NK-92 treated with Interleukin-12 subunit alpha and Interleukin-12 subunit beta, amount 100 ng/mL, for 24 hours (cell line): ENCODE measurements at places on chromosomes 13 and 19.

DNA sequence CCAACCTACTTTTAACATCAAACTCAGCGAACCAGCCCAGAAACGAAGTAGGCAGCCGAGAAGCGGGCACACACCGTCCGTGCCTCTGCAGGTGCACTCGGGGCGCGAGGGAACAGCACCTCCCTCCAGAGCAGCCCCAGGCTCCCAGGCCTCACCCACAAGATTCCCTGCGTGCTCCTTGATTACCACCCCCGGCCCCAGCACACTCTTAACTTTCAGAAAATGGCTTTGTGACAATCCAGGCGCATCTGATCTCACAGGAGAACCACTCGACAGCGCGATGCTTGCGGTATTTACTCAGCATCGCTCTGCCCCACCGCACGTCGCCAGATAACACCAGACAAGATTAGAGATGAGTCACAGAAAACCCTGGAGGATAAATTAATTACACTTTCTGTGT, 134.9 kb upstream of the SPACA7 start:
- DNase-seq, result no peak

DNA sequence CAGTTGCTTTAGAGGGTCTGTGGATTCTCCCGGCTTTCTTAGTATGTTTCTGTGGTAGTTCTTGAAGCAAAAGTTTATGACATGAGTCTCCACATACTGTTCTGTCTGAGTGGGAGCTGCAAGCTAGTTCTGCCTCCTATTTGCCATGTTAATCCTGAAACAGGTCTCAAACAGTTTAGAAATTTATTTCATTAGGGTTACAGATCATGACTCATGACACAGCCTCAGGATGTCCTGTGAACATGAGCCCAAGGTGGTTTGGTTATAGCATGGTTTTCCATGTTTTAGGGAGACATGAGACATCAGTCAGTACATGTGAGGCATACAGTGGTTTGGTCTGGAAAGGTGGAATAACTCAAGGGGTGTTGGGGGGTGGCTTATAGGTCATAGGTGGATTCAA, 77.5 kb downstream of the FNDC3A start:
- no peak for DNase-seq

DNA sequence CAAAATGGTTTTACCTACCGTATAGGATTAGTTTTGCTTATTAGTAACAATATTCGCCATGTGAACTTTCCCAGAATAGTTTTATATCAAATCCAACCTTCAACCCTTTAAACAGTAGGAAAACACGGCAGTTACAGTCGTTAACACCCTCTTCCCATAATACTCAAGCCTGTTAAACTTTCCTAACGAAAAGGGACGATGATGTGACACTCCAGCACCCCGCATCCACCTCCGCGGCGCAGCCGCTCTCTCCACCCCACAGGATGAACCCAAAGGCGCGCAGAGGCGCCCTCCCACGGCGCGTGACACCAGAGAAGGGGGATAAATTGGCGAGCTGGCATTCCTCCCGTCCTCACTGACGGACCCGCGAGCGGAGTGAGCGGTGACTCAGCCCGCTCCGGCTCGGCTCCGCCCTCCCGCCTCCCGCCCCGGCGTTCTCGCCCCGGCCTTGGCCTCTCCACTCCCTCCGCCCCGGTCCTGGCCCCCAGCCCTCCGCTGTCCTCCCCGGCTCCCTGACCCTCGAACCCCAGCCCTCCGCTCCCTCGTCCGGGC, 665 bp downstream of the TUBGCP3 start:
- DNase-seq, result peak; percentile 75

DNA sequence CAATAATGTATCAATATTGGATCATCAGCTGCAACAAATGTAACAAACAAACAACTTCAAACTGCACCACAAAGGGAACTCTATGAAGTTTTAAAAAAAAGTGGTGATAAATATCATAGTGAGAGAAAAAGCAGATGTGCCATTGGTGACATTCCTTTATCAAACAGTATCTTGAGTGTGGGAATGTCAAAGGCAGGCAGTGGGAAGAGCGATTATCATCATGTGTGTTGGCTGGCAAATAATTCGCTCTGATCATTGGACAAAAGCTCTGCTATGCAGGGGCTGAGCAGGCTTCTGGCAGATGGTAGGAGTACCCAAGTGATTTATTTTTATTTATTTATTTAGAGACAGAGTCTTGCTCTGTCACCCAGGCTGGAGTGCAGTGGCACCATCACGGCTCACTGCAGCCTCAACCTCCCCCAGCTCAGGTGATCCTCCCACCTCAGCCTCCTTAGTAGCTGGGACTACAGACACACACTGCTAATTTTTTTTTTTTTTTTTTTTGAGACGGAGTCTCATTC, 55.9 kb upstream of the RANBP3 start:
- no peak for DNase-seq

DNA sequence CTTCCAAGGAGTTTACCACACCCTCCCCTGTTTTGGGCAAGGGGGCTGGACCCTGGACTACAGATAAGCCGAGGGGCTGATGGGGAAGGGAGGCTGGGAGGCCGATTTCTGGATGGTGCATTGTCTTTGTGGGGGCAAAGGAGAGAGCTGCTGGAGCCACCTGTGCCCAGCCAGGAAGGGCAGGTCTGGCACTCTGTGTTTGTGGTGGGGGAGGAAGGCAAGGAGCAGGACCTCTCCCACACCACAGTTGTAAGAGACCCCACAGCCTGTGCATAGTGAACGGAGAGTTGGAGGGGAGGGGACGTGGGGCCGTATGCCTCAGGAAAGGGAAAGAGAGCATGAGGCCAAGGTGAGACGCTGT, 16.0 kb upstream of the PRR19 start:
- DNase-seq, result no peak

GRCh38 chr13:45943965-45944364, 92.4 kb upstream of the SIAH3 start:
- DNase-seq, result no peak

DNA sequence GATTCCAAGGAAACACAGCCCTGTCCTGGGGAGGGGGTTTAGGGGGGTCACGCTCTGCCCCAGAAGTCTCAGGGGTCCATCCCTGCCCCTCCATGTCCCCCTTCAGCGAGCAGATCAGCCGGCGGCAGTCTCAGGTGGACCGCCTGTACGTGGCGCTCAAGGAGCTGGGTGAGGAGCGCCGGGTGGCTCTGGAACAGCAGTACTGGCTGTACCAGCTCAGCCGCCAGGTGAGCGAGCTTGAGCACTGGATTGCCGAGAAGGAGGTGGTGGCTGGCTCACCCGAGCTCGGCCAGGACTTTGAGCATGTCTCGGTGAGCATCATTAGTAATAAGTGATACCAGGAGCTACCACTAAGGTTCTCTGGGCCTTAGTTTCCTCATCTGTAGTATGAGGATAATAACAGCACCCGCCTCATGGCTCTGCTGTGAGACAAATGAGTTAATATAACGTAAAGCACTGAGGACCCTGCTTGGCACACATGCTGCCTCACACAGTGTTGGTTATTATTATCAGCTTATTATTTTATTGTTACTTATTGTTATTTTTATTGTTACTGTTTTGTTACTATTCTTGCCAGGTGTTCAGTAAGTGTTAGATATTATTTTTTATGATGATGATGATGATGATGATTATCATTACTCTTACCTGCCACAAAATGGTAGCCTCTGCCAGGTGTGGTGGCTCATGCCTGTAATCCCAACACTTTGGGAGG, 20.5 kb upstream of the SHKBP1 start:
- no peak for DNase-seq

- DNase-seq, result peak; percentile 35
Measured at GRCh38 chr19:44570984-44571684, 41.7 kb upstream of the CEACAM20 start.

- DNase-seq, result no peak
Measured at GRCh38 chr13:28434926-28435325, 60.0 kb downstream of the FLT1 start.

GRCh38 chr13:43000676-43001075, 8.6 kb upstream of the EPSTI1 start:
- DNase-seq, result no peak

DNA sequence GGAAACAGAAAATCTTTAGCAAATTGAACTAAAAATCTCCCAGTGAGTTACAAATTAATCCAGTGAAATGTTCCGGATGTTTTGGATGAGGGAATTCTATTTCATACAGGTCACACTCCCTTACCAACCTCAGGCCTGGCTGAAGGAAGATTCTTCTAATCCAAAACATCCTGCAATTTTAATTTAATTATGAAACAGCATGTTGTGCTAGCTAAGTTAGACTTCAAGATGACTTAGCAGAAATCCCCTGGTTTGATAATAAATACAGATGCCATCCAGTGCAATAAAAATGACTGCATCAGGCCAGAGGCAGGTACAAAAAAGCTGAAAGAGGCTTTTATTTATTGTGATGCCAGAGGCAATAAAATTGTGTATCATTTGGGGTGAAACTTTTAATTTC, 96.7 kb upstream of the CLDN10 start:
- no peak for DNase-seq

- no peak for DNase-seq
Measured at GRCh38 chr13:79466872-79467271, 14.1 kb upstream of the NDFIP2 start.

GRCh38 chr19:46404055-46404752, 9.2 kb downstream of the CCDC8 start:
- no peak for DNase-seq

GRCh38 chr13:49322702-49323101, 75.0 kb downstream of the CDADC1 start:
- DNase-seq, result no peak

- DNase-seq, result no peak
Measured at GRCh38 chr19:31570718-31571117, 221.5 kb upstream of the TSHZ3 start.

DNA sequence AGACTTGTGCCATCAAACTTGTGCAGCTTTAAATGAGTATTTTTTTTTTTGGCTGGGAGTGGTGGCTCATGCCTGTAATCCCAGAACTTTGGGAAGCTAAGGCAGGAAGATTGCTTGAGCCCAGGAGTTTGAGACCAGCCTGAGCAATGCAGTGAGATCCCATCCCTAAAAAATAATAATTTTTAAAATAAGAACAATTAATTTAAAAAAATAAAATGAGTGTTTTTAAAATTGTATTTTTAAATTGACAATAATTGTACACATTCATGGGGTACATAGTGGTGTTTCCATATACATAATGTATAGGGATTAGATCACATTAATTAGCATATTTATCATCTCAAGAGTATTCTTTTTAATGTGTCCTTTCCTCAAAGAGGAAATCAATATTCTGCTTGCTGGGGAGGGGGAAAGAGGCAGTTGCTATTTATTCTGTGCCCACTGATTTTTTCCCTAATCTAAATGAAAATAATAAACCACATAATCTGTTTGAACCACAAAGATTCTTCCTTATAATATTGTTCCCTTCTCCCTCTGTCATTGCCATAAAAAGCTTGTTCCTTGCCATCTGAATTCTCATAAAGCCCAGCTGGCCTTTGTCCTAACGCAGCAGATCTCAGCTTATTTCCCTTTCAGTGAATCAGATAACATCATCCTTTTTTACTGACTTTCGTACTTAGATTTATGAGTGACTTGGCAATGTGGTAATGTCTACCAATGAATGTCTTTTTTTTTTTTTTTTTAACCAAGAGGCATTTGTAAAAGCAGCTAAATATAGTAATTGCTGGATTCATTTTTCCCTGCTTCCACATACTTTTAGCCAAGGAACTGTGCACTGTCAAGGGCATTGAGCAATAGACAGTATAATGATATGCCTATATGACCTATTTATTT, 81.8 kb upstream of the RUBCNL start:
- no peak for DNase-seq

DNA sequence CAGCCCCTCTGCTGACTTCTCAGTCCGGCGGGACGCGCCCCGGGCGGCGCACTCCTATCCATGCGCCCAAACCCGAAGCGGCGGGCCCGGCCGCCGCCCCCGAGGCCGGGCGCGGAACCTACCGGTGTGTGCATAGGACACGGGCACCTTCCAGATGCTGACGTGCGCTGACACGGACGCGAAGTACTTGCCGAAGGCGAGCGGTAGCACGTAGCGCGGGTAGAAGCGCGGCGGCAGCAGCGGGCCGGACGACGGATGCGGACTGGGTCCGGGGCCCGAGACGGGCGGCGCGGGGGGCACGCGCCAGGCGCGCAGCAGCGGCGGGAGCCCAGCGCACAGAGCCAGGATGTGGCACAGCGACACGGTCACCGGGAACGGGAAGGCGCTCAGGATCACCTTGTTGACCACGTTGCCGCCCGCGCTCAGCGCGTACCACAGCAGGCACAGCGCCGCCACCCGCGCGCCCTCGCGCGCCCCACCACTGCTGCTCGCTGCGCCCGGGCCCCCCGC, 338 bp downstream of the SLC35E1 start:
- no peak for DNase-seq

GRCh38 chr13:36819739-36820090, 693 bp downstream of the RFXAP start:
- peak; percentile 59 for DNase-seq

- DNase-seq, result no peak
Measured at GRCh38 chr13:51147732-51148131, 36.7 kb upstream of the C13orf42 start.

GRCh38 chr13:32904266-32904665, 112.0 kb upstream of the KL start:
- DNase-seq, result no peak

DNA sequence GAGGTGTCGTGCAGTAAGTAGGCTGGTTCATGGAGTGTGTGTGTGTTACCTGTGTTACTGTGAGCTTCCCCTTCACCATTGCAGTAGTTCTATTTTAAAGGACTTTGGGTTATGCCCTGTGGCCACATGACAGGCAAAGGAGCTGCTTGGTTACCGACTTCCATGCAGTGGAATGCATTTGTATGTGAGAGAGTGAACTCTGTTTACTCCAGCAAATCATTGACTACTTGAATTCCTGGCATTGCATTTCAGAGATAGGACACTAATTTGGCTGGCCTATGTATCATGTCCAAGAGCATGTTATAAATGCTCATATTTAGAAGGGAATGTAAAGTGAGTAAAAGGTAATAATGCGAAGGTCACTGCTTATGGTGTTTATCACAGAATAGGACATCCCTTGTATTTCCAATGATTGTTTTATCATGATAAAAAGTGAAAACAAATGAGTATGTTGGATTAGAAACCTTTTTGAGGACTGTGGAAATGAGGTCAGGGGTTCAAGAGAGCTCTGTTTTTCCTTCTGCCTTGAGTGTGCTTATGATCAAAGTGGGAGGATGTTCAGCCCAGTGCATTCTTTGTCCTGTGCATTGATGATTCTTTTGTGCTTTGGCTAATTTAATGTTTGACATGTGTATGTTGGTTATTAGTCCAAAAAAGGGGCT, 156.5 kb downstream of the LMO7 start:
- no peak for DNase-seq

DNA sequence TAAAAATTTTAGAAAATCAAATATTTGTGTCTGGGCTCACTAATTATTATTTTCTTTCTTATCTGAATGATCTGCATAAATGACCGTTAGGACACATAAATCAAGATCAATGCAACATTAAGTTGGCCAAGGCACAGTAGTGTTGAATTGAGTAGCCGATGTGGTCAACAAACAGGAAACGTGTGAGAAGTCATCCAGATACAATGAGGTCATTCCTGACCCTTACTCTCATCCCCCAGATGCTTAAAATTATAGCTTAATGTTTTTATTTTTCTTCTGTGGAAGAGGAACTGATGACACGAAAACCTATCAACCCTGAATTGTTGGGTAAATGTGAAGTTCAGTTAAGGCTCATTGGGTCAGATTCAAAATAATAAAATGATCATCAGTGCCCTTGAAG, 222.9 kb downstream of the RFC3 start:
- no peak for DNase-seq

GRCh38 chr13:92963029-92963428, 263.6 kb upstream of the GPC6 start:
- no peak for DNase-seq

GRCh38 chr19:539429-540030, 4.3 kb upstream of the GZMM start:
- DNase-seq, result no peak

GRCh38 chr13:37598597-37598996, at the start of gene POSTN:
Gene POSTN, minus strand, starts transcription at chr13:37598768. Its CDS starts 42 bp downstream, at chr13:37598726.
- no peak for DNase-seq

- DNase-seq, result no peak
Measured at GRCh38 chr13:40064154-40065097, 409.0 kb downstream of the COG6 start.
